Left cardiac atrium (tissue), 4 donors: ENCODE measurements at places on chromosomes 6 and 20.

DNA sequence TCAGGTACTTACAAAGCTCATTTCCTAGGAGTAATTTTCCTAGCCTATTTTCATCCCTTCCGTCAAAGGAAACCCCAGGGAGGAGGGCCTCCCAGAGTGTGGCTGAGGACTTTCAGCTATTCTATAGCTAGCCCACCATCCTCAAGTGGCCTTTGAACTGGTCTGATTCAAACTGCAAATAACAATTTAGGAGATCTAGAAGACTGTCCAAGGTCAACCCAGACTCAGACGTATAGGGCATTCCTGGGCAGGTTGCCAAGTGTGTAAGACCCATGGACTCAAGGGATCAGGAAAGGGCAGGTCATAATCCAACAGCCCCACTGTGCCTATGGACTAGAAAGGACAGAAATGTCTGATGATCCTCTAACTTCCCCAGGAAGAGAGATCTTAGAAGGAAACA, 2.1 kb upstream of the RRAGD start:
- no peak for DNase-seq

- peak; percentile 94 for DNase-seq
Observed at GRCh38 chr6:3751730-3752530, 417 bp upstream of the PXDC1 start.

DNA sequence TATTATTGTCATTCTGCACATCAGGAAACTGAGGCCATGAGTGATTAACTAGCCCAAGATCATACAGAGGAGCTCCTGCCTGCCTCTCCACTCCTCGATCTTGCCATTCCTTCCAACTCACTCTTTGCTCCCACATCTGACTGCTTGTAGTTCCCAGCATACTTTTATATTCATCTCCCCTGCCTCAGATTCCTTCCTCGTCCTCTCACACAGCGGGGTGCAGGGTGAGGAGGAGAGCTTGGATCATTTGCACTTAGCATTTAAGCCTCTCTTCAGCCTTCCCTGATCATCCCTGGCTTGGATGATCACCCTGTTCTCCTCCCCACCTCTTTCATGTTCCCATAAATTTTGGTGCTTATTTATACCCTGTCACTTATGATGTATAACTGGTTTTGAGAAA, 515.1 kb upstream of the SOX4 start:
- DNase-seq, result no peak

- peak; percentile 73 for DNase-seq
Observed at GRCh38 chr6:11212664-11213063, 19.8 kb downstream of the NEDD9 start.

GRCh38 chr20:52083627-52084232, 107.8 kb downstream of the ZFP64 start:
- peak; percentile 41 for DNase-seq

GRCh38 chr20:19381947-19382346, 169.5 kb downstream of the SLC24A3 start:
- no peak for DNase-seq

GRCh38 chr6:80637312-80637711, 530.8 kb downstream of the BCKDHB start:
- DNase-seq, result no peak

DNA sequence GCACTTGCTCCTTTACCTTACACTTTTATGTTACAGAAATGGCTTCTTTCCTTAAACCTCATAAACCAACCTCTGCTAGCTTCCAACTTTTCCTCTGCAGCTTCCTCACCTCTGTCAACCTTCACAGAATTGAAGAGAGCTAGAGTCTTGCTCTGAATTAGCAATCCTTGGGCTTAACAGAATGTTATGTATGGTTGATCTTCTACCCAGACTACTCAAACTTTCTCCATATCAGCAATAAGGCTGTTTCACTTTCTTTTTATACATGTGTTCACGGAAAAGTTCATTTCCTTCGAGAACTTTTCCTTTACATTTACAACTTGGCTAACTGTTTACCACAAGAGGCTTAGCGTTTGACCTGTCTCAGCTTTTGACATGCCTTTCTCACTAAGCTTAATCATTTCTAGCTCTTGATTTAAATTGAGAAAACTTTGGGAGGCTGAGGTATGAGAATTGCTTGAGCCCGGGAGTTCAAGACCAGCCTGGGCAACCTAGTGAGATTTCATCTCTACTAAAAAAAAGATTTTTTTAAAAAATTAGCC, 207.3 kb downstream of the BMP7 start:
- DNase-seq, result no peak

GRCh38 chr6:21769405-21769861, 175.9 kb downstream of the SOX4 start:
- peak; percentile 35 for DNase-seq

GRCh38 chr6:39847221-39847620, 55.0 kb downstream of the DAAM2 start:
- DNase-seq, result peak; percentile 72

GRCh38 chr6:43295456-43295855, 2.6 kb upstream of the SLC22A7 start:
- DNase-seq, result no peak

DNA sequence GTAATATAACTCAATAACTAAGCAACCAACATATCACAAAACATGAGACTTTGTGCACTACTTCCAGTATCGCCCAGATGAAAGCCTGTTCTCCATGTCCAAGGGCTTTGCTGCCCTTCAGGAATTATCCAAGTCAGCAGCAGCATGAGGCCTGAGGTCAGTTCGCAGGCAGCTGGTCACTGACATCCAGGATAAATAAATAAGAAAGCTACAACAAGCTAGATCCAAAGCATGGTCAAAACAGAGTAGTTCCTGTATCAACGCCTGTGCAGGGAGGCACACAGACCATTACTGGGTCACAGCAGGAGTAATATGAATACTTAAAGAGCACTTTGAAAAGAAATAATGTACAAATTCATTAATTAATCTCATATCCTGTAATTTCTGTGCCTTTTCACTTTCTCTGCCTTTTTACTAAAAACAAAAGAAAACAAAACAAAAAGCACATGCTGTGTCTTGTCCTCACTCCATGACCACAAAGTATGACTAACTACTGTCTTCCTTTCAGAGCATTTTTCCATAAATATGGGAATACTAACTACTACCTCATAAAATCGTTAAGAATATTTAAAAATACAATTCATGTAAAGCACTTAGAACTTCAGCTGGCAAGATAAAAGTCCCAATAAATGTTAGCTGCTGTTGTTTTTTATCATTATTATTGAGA, 374.9 kb upstream of the IRAK1BP1 start:
- DNase-seq, result no peak

DNA sequence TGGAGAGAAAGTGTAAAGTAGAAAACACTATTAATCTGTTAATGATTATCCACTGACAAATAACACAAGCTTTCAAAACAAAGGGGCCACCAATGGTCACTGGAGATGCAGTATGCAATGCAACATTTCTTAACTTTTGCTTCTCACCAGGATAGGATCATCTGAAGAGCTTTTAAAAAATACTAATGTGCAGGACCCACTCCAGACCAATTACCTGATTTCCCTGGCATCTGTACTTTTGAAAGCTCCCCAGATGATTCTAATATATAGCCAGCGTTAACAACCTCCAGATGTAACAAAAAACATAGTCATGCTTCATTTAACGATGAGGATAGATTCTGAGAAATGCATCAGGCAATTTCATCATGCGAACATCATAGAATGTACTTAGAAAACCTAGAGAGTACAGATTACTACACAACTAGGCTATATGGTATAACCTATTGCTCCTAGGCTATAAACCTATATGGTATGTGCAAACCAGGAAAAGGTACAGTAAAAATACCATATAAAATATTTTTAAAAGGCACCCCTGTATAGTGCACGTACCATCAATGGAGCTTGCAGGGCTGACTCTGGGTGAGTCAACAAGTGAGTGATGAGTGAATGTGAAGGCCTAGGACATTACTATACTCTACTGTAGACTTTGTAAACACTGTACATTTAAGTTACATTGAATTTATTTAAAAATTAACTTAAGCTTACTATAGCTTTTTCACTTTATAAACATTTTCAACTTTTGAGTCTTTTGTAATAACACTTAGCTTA, 69.2 kb downstream of the ATG5 start:
- no peak for DNase-seq

GRCh38 chr6:168441434-168442391, 729 bp downstream of the SMOC2 start:
- no peak for DNase-seq

DNA sequence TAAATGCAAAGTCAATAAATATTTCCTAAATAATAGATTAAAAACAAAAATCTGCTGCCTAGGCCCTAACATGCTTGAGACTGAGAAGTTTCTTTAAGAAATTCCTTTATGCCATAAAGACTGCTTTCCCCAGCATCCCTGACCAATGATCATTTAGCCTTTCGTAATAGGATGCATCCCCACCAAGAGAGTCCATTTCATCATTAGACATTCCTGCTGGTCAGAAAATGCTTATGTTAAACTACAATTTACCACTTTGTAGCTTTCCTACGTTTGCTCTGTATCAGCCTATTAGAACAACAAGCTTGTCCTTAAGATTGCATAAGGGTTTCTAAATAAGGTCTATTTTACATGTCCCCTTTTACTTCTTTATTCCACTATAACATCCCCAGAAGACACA, 59.8 kb upstream of the HSF2 start:
- no peak for DNase-seq

DNA sequence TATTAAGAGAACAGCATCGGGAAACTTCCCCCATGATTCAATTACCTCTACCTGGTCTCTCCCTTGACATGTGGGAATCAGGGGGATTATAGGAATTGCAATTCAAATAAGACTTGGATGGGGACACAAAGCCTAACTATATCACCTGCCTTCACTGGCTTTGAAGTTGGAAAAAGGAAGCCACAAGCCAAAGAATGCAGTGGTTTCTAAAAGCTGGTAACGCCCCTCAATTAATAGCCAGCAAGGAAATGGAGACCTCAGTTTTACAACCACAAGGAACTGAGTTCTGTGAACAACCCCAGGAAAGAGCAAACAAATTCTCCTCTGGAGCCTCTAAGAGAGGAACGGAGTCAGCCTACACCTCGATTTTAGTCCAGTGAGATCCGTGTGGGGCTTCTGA, 244.1 kb downstream of the TFAP2A start:
- DNase-seq, result no peak

GRCh38 chr20:58659841-58660240, 8.8 kb downstream of the STX16 start:
- DNase-seq, result no peak

GRCh38 chr20:17617212-17617867, 47.5 kb downstream of the DSTN start:
- DNase-seq, result peak; percentile 58
